ENCODE measurements at places on chromosomes 16 and 17.

GRCh38 chr17:36936455-36937000 is 747 bp upstream of the LHX1 start:
- peak; percentile 50 for DNase-seq

DNA sequence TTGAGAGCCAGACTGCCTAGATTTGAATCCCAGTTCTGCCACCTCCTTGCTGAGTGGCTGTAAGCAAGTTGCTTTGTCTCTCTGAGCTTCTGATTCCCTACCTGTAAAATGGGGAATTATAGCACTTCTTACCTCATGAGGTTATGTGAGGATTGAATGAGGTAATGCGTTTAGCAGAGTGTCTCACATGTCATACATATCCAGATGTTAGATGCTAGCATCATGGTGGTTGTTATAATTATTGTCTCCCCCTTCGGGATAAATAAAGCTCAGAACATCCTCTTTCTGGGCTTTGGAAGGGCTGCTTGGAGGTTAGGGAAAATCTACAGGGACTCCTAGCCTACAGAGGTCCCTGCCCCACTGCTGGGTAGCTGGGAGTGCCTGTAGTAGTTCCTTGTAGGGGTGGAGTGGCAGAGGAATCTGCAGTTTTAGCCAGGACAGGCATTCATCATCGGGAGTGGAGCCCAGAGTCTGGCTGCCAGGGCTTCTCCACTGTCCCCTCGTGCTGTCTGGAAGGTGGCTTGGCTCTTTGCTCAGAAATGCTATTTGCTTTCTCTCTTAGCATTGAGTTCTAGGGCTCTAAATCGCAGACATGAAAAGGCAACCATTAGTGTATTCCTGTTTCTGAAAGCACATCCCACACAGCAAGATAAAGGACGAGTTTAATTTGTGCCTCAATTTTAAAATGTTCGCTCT is 137.9 kb upstream of the CACNG3 start:
- DNase-seq: no peak

GRCh38 chr17:58587713-58588117 is 73.3 kb upstream of the MTMR4 start:
- peak; percentile 82 for DNase-seq

DNA sequence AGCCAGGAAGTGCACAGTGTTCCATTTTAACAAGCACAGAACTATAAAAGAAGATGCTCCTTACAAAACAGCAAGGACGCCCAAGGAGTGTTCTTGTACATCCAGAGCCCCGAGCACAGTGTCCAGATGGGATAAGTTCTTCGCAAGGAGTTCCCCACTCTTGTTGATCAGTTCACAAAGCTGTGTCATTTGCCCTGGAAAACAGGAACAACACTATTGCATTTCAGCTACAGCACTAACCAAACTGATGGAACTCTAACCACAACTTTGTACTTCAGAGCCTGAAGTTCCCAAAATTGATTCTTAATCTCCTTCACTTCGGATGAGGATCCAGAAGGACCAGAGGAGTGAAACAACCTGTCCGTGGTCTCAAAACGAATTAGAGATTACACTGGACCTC is 5.1 kb downstream of the COPS3 start:
- DNase-seq: no peak

- no peak for DNase-seq
Measured at GRCh38 chr16:53707671-53708070, 3.7 kb downstream of the FTO start.

- peak; percentile 68 for DNase-seq
Measured at GRCh38 chr17:45315648-45316433, 979 bp downstream of the MAP3K14 start.

GRCh38 chr16:66224186-66224585 is 142.3 kb upstream of the CDH5 start:
- DNase-seq: no peak

GRCh38 chr16:81586417-81586816 is 141.8 kb downstream of the CMIP start:
- no peak for DNase-seq

DNA sequence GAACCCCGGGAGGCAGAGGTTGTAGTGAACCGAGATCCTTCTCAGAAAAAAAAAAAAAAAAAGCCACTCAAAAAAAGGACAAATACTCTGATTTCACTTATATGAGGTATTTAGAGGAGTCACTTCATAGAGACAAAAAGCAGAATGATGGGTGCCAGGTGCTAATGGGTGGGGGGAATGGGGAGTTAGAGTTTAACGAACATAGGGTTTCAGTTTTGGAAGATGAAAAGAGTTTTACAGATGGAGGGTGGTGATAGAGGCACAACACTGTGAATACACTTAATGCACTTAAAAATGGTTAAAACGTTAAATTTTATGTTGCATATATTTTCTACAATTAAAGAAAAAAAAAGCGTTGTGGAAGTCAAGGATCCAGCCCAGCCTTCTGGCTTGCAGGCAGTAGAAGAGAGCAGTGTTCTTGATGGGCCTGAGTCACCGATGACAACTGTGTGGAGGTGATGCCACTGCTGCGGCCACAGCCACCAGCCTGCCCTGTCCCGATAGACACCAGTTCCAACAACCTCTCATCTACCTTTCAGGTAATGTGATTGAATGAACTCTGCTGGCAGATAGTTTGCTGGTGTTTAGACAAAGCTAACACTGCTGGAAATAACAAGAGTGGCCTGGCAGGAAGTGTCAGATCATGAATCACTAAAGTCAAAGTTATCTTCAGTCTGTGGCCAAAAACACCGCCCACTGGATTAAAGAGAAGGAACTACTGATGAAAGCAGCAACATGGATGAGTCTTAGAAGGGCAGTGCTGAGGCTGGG is 49.9 kb upstream of the COX10 start:
- DNase-seq: no peak

DNA sequence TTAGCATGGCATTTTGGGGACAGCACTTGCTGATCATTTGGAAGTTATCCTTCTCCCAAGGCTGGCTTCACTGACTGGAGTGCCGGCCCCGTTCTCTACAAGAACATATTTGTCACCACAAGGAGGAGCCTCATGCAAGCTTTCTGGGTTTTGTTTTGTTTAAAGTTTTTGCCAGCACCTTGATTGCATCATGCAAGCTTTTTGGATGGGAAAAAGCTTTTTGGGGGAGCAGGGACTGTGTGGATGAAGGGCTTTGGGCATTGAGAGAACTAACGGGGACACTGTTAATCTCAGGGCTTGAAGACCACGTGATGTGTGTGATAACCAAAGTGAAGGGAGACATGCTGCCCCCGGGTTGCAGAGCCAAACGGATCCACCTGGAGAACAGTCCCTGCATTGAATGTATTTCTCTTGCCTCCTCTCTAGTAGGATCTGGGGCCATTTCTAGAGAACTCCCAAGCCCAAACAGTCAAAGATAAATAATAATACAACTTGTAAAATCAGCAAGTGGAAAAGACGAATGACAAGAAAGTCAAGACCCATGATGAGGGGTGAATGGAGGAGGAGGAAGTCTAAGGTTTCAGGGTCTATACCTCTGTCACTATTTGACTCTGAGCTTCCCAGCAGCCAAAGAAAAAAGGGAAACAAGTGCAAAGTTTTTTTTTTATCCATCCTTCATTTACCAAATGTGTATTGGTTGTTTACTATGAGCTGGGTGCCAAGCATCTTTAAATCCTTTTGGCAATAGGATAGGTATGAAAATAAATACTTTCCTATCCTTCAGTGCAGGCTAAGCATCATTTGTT is 17.2 kb downstream of the TMEM114 start:
- peak; percentile 42 for DNase-seq

- DNase-seq: peak; percentile 70
Measured at GRCh38 chr16:84913315-84913714, 93.5 kb downstream of the CRISPLD2 start.

DNA sequence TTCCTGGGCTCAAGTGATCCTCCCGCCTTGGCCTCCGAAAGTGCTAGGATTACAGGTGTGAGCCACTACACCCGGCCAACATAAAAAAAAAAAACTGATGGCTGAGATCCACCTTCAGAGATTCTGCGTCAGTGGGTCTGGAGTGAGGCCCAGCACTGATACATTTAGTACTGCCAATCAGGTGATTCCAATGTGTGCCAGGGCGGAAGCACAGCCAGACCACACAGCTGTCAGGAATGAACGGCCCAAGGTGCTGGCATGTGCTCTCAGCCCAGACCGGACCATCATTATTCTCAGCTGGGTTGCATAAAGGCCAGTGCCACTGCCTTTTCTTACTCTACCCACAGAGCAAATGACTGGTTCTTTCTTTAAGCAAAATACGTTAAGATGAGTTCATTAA is 1.2 kb upstream of the BCO1 start:
- DNase-seq: no peak

DNA sequence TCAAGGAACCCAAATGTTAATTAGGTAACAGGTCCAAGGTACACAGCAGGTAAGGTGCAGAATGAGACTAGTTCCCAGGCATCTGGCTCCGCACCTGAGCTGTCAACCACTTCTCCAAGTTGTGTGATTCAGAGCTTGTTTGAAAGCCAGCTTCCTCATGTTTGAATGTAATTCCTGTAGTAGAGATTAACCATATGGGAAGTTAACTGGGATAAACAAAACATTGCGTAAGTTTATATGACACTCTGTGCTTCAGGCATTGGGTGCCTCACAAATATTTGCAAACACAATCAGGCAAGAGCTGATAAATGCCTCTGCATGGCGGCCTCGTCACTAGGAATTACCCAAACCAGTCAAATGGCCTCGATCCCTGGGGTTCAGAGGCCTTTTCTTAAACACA is 27.9 kb upstream of the CPHXL start:
- DNase-seq: no peak

GRCh38 chr16:13915033-13915635 is 4.8 kb upstream of the ERCC4 start:
- DNase-seq: no peak

Data from DMS53 (cell line).